ENCODE measurements at places on chromosomes 12 and 14.
A peak's percentile ranks its signal among the peaks of the same experiment; 100 is the strongest.

- DNase-seq: no peak
Measured at GRCh38 chr14:47389535-47389934, 285.9 kb downstream of the MDGA2 start.

DNA sequence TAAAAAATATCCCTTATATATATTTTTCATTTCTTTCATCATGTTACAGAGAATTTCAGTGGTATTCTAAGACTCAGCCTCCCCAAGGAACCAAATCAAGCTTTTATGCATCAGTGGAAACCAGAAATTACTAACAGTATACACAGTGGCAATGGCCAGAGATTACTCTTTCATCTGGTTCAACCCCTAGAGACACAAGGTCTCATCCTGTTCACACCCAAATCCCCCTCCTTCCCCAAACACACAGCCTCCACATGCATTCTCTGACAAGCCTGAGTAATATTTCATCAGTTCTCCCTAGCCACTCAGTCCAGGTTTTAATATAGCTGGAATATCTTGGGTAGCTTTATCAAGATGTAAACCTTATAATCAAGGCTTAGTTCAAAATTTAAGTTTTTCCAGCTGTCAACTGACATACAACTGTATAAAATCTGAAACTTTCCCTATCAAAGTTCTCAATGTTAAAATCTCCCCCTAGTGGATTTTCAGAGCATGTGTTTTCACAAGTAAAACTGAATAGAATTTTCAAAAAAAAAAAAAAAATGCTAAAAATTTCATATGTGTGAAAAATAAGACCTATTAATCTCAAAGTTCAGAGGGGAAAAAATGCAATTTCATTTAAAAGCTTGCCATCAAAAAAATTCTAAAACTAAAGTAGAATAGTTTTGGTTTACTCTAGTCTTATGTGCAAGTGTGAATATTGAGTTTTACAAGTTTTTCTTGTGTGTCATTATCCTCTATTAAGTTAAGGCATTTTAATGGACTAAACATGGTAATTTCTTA lies 10.5 kb upstream of the SSTR1 start:
- no peak for DNase-seq

GRCh38 chr12:13937735-13938134 lies 43.7 kb downstream of the GRIN2B start:
- no peak for DNase-seq

DNA sequence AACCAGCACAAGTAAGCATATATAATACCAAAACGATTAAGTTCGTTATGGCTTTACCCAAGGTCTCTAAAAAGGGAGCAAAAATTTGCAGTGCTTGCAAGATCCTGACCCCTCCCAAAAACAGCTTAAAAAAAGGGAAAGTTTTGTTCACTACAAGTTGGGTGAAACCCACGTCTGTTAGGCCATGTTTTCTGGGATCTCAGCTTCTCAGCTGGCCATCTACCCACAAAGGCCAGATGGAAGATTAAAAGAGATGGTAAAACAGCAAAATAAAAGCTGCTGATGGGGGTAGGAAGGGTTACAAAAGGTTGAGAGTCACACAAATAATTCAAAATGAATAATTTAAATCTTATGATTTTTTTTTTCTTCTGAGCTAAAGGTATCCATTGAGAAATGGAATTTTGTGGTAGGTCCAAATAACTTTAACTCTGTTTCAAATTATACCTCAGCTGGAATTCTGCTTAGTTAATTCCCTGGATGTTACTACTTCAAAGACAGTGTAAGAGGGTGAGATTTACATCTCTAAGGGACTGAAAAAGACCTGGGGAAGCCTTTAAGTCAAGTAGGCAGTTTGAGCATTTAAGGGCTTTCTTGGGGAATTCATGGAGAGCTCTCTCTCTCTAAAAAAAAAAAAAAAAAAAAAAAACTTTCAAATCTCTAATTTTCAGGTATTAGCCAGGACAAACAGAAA lies 185.6 kb upstream of the NAV3 start:
- DNase-seq: no peak

DNA sequence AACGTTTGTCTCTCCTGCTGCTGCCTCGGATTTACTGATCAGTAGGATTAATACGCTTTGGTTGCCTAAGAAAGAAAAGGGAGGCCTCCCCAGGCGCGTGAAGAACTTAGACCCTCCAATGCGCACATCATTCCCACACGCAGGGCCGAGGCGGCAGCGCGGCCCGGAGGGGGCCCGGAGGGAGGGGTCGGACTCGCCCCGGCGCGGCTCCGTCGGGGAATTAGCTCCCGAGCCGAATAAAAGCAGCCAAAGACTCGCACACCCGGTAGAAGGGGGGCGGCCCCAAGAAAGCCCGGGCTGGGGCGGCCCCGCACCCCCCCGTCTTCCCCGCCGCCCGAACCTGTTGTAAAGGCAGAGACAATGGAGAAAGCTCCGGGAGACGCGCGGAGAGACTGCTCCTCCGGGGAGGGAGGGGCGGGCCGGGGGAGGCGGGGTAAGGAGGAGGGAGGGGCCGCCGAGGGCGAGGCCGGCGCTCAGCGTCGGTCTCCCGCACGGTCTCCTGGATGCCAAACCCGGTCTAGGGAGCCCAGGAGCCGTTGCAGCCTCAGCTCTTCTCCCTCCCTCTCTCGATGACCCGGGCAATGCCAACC lies at the start of gene NELL2:
Gene NELL2 (minus strand): TSS at position 362 of the 590 bp plus-strand sequence. CDS start 446 bp downstream, outside the sequence.
- DNase-seq: peak; percentile 67

DNA sequence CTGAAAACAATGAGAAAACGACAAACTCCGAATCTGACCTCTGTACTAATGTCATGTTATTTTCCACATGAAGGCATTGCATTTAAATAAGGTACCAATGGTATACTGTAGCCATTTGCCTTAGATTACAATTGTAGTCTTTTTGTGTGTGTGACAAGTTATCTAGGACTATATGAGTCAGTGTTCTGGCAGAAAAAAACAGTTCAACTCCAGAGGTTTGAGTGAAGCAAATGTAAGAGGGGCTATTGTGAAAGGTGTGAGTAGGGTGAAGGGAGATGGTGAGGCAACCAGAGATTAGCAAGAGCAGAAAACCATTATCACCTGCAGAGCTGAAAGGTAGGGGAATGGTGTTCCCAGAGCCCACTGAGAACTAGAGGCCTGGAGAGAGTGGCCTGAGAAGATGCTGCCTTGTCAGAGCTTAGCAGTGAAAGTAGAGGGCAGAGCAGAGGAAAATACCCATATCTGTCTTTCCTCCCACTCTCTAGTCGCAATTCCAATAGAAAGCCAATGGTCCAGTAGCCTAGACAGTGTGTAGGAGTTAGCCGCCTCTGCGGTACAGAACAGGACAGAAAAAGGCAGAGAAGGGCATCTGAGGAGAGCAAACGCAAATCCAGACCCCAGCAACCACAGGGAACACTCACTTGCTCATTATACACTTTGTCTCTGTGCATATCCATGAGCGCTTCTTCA lies 112.2 kb downstream of the DYRK2 start:
- no peak for DNase-seq

DNA sequence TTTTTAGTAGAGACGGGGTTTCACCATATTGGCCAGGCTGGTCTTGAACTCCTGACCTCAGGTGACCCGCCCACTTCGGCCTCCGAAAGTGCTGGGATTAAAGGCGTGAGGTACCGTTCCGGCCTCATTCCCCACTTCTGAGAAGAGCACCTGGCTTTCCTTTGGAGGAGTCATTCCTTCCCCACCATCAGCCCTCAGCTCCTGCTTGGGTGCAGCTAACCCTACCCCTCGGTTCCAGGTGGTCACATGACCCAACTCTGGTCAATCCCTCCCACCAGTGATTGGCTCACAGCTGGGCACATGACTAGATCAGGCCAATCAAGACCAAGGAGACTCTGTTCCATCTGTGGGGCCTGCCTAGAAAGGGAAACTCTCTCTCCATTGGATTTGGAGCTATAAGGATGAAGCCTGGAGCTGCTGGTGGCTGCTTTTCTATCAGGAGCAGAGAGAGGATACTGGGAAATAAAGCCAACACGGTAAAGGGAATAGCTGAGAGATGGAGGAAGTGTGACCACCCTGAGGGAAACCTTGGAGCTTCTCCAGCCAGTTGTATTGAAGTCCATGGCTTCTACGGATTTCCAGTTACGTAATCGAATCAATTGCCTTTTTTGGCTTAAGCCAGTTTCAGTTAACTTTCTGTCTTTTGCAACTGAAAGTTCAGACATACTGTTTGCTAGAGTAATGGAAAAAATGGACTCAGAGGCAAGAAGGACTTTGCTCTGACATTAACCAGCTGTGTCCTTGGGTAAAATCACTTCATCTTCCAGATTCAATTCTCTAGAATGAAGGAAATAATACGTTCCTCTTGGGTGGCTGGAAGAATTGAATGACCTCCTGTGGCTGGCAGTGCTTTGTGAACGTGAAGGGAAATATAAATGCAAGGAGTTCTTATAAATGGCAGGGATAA lies 19.7 kb upstream of the IFT81 start:
- DNase-seq: no peak

DNA sequence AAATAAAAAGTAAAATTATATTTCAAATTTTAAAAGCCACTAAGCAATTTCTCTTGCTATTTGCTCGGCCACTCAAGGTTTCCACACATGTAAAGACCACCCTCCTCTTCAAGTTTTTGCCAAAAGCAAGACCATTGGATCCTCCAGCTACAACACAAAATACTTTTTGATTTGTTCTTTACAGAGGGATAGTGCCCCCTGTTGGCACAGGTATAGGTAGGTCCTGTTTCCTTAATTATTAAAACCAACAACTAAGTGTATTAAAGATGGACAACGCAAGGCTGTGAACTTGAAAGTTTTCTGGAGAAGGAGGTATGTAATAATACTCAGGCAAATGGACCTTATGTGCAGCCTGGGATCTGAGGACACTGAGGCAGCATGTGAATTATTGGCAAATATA lies 23.8 kb downstream of the ATP6V1D start:
- no peak for DNase-seq

DNA sequence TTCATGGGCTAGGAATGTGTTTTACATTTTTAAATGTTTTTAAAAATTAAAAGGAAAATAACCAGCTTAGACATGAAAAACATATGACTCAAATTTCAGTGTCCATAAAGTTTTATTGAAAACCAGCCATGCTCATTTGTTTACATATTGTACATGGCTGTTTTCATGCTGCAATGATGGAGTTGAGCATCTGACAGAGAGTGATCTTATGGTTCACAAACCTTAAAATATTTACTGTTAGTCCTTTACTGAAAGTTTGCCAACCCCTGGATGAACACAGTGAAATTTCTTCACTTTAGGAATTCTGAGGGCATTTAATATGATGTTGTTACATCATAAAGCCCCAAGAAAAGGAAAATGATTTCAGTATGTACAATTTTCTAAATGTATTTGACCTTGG lies 16.1 kb downstream of the RASSF9 start:
- DNase-seq: no peak

DNA sequence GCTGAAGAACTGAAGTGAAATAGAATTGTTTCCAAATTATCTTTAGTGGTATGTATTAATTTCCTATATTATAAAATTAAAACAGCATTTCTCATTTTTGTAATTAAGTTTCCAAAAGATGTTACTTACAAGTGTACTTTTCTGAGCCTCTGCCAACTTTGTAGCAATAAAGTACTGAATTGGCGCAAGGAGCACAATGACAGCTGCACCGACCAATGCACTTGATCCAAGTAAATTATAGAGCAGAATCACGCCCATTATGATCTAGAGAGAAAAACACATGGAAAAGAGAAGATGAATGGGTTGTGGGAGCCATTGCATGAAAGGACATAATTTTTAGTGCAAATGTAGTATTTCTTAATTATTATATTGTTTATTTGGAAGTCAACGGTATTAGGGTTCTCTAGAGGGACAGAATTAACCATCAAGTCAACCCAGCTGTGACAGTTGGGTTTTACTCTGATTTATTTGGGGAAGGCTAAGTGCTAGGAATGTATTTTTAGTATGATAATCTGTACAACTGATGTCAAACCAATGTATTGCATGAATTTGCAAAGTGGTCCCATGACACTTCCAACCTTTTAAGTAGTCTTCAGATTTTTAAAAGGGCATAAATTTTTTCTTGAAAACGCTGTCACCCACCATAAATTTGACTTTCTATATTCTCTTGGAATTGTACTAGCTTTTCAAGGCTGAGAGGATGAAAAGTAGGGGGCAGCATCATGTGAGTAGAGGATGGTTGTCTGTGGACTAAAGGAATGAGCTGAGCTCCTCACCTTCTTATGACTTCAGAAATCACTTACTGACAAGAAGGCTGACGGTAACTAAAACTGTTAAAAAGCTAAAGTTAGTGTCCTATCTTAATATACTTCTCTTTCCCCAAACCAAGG lies 33.0 kb downstream of the ABCC9 start:
- DNase-seq: no peak

- no peak for DNase-seq
Measured at GRCh38 chr12:39672976-39673375, 53.4 kb upstream of the ABCD2 start.

GRCh38 chr12:116126610-116127009 lies 150.9 kb downstream of the MED13L start:
- no peak for DNase-seq

- peak; percentile 29 for DNase-seq
Measured at GRCh38 chr12:53046655-53047220, 3.1 kb upstream of the TNS2 start.

DNA sequence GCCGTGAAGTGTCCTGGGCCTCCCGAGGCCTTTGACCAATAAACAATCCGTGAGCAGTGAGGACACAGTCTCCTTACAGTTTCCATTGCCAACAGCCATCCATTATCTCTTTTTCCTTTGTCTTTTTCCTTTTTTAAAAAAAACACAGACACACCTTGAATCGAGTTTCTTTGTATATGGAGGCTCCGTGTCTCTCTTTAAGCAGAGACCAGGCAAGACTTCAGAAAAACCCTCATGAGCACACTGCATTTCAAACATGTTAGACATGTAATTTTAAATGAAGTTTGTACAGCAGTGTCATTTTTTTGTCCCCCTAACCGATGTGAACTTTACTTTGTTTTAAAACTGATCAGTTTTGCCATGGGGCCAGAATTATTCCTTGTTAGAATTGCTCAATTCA lies 111.1 kb downstream of the SPTSSA start:
- no peak for DNase-seq

DNA sequence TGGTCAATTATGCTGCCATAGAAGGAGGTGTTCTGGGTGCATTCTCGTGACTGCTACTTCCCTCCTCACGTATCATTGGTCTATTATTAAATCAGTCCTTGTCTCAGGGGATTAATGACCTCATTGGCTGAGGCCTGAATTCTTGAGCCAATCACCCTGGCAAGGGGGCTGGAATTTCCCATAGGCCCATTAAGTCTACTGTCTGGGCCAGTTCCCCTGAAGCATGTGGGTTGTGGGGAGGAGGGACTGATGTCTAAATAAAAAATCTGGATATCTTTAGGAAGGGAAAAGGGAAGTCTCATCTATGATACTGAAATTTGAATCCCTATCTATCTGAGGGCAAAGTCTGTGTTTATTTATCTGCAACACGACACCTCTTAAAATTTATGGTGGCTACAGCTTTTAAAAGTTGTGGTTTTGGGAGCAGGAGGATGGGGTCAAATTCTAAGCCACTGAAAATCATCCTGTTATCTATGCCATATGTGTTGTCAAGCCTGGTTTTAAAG lies 71.9 kb downstream of the DYRK2 start:
- DNase-seq: no peak

DNA sequence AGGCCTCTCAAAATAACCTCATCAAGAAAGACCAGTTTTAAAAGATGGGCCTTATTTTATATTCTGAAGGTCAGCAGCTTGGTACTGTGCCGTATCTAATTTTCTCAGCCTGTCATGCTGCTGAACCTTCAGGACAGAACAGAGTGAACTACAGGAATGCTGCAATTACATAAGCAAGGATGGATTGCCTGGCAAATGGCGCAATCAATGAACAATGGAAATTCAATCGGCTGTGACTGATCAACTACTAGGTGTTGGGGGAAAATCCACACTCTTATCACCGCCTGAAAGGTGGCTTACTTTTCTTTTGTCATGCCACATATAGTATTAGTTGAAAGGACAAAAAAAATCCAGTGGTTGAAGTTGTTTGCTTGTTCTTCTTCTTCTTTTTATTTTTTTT lies 8.5 kb downstream of the ACSS3 start:
- DNase-seq: no peak
